ENCODE measurements at places on chromosomes 7 and 10. TPM values are rescaled to one million over a fixed set of nuclear protein-coding genes. Genes with fewer than 3 reads are reported as not detected.
A peak's percentile ranks its signal among the peaks of the same experiment; 100 is the strongest.

GRCh38 chr7:120320218-120320961 lies 47.4 kb downstream of the KCND2 start:
- H3K27me3 ChIP-seq = no peaks in the 10 kb centered on the region
- no peak for DNase-seq
- H3K36me3 ChIP-seq = no peaks in the 10 kb centered on the region

DNA sequence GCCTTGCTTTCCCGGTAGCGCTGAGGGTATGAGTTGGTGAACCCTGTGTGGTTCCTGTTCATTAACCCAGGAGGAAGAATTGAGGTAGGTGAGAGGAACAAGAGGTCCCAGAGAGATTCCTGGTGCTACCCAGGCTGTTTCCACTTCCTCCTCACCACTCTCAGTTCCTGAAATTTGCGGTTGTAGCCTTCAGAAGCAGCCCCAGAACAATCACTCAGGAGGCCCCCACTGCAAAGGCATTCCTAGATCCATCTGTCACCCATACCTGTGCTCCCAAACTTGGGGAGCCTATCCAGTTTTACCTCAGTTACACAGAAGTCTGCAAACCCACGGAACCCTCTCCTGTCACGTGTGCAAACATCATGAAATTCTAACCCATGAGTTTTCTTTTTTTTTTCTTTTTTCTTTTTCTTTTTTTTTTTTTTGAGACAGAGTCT lies 9.0 kb upstream of the PIP4K2A start:
- no peak overlapping the region for H3K27ac ChIP-seq
- no peak for DNase-seq
- H3K27me3 ChIP-seq = no peaks in the 10 kb centered on the region

- no peak overlapping the region for H3K4me3 ChIP-seq
- no peak overlapping the region for H3K27ac ChIP-seq
- no peak for DNase-seq
- no peaks in the 10 kb centered on the region for H3K4me1 ChIP-seq
- H3K36me3 ChIP-seq = no peaks in the 10 kb centered on the region
These were observed 287.2 kb downstream of the HGF start for GRCh38 chr7:81482600-81483186.

DNA sequence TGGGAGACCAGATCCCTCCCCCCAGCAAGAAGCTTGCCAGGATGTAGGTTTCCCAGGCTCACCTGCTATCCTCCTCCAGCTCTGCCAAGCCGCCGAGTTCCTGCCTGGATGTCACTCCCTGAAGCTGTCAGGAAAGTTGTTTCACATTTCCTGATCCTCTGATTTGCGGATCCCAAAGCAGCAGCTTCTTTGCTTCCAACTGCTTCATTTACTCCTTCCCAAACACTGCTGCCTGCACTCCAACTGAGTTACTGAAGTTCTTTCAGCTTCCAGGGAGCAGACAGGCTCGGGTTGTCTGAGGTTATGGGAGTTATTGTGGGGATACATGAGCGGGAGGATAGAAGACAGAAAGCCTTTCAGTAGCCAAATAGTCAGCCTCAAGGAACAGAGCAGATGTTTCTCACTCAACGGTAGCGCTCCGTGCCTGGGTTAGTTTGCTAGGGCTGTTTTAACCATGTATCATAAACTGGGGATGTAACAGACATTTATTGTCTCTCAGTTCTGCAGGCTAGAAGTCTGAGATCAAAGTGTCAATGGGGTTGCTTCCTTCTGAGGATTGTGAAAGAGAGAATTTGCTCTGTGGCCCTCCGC lies 516.0 kb downstream of the REEP3 start:
- H3K27ac ChIP-seq = no peak overlapping the region
- H3K4me3 ChIP-seq = no peak overlapping the region
- H3K27me3 ChIP-seq = peaks cover 65% of the 10 kb centered on the region
- DNase-seq = no peak
- peaks cover 6% of the 10 kb centered on the region for H3K4me1 ChIP-seq

DNA sequence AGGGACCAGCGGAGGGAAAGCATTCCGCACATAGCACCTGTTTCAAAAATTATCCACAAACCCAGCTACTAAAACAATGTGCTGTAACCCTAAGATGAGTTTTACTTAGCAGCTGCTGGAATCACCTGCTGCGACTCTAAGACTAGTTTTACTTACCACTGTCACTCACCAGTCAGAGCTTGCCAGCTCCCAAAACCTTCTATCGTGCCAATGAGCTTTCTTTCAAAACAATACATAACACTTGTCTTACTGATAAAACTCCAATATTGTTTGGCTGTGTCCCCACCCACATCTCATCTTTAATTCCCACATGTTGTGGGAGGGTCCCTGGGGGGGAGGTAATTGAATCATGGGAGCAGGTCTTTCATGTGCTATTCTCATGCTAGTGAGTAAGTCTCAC lies 18.4 kb downstream of the ST8SIA6 start:
- H3K36me3 ChIP-seq = peaks cover 3% of the 10 kb centered on the region
- H3K4me3 ChIP-seq = no peak overlapping the region
- peaks cover 18% of the 10 kb centered on the region for H3K27me3 ChIP-seq

DNA sequence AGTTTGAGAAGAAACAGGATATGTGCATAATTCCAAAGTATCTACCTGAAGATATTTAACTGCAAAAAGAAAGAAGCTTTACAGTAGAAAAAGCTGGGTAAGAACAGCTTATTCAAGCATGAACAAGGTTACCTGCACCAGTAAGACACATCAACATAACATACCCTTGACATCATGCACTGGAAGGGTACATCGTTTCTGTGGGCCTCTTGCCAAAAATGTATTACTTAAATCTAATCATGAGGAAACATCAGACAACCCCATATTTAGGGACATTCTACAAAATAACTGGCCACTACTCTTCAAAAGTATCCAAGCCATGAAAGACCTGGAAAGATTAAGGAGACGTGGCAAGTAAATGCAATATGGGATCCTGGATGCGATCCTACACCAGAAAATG lies 18.9 kb downstream of the TPK1 start:
- DNase-seq = no peak
- H3K27ac ChIP-seq = peak overlapping the region; percentile 99
- H3K4me1 ChIP-seq = peaks cover 44% of the 10 kb centered on the region
- no peaks in the 10 kb centered on the region for H3K27me3 ChIP-seq
- no peaks in the 10 kb centered on the region for H3K36me3 ChIP-seq

GRCh38 chr7:142611566-142612236 lies 137.6 kb upstream of the PRSS1 start:
- peaks cover 7% of the 10 kb centered on the region for H3K4me1 ChIP-seq
- H3K4me3 ChIP-seq = no peak overlapping the region

- H3K36me3 ChIP-seq = peaks cover 2% of the 10 kb centered on the region
- H3K27me3 ChIP-seq = no peaks in the 10 kb centered on the region
- H3K4me1 ChIP-seq = peaks cover 28% of the 10 kb centered on the region
- no peak overlapping the region for H3K4me3 ChIP-seq
- no peak for DNase-seq
These were observed 278.8 kb downstream of the CAMK1D start for GRCh38 chr10:12628153-12628552.

Gene NUPR2
- not detected for total RNA-seq

Gene NUTM2E
- 0.44 TPM for total RNA-seq

Gene ZNF239
- total RNA-seq = 0.96 TPM
